ENCODE measurements at places on chromosomes 1 and 21.

GRCh38 chr1:64209221-64209620 lies 5.8 kb downstream of the UBE2U start:
- no peak for DNase-seq

- no peak for DNase-seq
Observed at GRCh38 chr1:223155153-223155552, 12.1 kb upstream of the TLR5 start.

GRCh38 chr1:56435434-56436262 lies 143.7 kb downstream of the PLPP3 start:
- no peak for DNase-seq

GRCh38 chr1:246160374-246160773 lies 346.7 kb downstream of the SMYD3 start:
- DNase-seq, result no peak

GRCh38 chr1:3921765-3922164 lies 21.7 kb upstream of the C1orf174 start:
- no peak for DNase-seq

GRCh38 chr1:114135786-114136185 lies 17.9 kb downstream of the SYT6 start:
- no peak for DNase-seq

- DNase-seq, result no peak
Observed at GRCh38 chr21:23853796-23854379, 1753.4 kb downstream of the MRPL39 start.

DNA sequence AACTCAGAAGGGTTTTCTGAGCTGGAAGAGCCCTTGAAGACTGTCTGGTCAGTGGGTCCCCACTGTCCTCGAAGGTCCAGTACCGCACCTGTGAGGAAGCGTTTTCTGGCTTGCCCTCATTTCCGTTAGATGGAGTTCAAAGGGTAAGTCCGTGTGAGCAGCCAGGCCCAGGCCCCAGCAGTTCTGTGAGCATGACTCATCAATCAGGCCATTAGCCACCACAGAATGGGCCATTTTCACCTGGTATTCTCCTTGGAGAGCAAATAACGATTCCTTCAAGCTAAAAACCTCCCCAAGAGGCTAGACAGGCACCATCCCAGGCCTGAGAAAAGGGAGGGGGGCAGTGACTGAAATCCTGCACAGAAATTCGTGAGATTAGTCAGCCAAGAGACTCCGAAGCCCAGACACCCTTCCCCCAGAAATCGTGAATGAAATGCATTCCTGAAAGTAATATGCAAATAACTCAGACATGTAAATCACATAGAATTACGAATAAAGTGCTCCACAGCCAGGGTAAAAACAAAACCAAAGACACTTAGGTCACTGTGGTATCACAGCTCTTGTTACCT lies 66.0 kb downstream of the BCAR3 start:
- no peak for DNase-seq

GRCh38 chr1:197937892-197938291 lies 20.7 kb downstream of the LHX9 start:
- DNase-seq, result no peak

- no peak for DNase-seq
Observed at GRCh38 chr1:158943059-158943458, 11.7 kb downstream of the PYHIN1 start.

DNA sequence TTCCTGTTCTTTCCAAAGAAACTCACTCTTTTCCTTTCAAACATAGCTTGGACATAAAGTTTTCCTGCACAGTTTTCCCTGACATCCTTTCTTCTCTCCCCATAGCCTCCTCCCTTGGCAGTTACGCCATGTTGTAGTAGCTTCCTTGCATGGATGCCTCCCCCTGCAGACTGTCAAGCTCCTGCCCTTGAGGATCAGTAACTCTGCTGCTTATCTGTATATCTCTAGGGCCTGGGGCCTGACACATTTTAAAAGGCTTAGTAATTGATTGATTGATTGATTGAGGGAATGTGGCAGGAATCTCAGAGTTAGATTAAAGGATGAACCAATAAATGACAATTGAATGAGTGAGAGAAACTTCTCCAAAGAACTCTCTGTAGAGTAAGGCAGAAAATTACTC lies 143.7 kb downstream of the NEK7 start:
- DNase-seq, result no peak

DNA sequence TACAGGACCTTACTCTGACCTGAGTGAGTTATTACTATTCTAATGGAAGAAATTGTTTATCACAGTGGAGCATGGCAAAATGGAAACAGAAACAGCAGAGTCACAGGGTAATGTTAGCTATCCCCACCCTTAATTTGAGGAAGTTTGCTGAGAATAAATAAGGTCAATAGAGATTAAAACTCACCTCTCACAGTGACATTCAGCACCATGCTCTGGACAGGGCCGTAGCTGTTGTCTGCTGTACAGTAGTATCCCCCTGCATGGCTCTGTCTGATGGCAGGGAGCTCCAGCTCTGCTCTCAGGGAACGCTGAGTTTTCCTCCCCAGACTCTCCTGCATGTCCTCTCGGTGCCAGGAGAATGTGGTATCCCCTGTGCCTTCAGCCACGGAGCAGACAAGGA lies 11.9 kb downstream of the FCRL4 start:
- no peak for DNase-seq

- no peak for DNase-seq
Observed at GRCh38 chr1:247411621-247412327, 4.2 kb upstream of the NLRP3 start.

DNA sequence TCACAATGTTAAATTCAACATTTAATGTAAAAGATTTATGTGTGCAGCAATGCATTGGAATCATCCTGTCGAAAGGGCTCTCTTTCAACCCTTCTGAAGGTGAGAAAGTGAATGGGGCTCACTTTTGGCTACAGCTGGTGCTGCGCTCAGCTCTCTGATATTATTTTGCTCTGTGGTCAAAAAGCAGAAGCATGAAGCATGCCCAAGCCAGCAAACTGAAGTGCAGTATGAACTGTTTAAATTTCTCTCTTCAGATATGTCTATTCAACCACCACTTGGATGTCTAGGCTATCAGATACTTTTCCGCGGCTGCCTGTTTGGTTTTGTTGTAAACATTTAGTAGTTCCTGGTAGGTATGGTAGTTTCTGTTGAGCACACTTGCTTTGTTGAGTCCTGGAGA lies 216.9 kb upstream of the TMPRSS15 start:
- DNase-seq, result no peak

GRCh38 chr1:22119626-22120468 lies 23.1 kb downstream of the WNT4 start:
- no peak for DNase-seq

- no peak for DNase-seq
Observed at GRCh38 chr1:60516996-60517395, 443.4 kb upstream of the C1orf87 start.

DNA sequence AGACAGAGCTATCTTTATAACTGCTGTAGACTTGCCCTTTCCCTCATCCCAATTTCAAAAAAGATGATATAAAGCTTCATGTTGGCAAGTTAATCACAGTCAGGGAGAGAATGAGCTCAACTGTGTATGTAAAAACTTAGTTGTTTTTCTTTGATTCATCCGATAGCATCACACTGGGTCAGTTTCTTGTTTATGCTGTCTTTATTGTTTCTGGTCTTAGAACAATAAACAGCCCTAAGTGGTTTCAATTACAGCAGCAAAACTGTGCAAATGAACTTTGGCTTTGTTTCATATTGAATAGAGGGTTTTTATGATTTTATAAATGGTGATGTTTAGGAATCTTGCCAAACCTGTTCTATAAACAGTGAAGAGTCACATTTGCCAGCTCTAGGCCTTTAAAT lies 423.8 kb upstream of the CXADR start:
- no peak for DNase-seq

GRCh38 chr1:28591708-28592320 lies at the start of gene RAB42:
Gene RAB42, plus strand, starts transcription at chr1:28592265. Its CDS starts 247 bp downstream, at chr1:28592512.
- peak; percentile 43 for DNase-seq

Measured in liver (tissue), 10 donors.